ENCODE measurements at places on chromosomes 11 and 22. TPM values are rescaled to one million over a fixed set of nuclear protein-coding genes. Genes with fewer than 3 reads are reported as not detected.

GRCh38 chr11:121536126-121536525 lies 83.4 kb upstream of the SORL1-AS1 start:
- no peak for DNase-seq

GRCh38 chr22:36744791-36745190 lies 31.1 kb downstream of the IFT27 start:
- DNase-seq: no peak

GRCh38 chr11:70105755-70106571 lies 27.8 kb downstream of the ANO1 start:
- no peak for DNase-seq

- DNase-seq: no peak
Measured at GRCh38 chr11:57324154-57324885, 432 bp downstream of the TNKS1BP1 start.

The TRPM5 gene
- polyA plus RNA-seq: 0.04 TPM

The PDGFB gene
- 18.3 TPM for polyA plus RNA-seq

DNA sequence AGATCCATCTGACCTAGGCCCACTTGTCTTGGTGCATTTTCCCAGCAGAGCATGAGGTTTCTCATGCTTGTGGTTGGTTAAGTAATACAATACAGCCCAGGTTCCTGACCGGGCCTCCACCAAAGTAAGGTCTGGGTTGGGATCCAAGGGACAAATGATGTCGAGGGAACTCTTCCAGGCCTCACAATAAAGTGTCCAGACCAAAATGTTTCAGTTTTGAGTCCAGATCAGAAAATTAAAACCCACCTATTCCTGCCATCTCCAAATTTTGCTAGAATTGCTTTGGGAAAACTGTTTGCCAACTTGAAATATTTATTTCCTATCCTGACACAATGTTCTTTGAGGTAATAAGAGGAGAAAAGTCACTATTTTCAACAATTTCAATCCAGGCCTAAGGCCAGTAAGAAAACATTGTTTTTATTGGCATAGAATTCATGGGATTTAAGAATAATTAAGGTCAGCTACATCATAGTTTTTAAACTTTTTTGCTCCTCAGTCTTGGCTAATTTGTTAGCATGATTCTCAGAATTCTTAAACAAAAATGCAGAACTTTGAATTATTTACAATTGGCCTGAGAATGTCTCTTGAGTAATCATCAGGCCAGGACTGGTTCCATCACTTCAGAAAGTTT lies 51.4 kb downstream of the ME3 start:
- peak; percentile 83 for DNase-seq

Data from forelimb muscle (tissue), 1 donor.